M059J (cell line): ENCODE measurements at places on chromosomes 3 and 15.

DNA sequence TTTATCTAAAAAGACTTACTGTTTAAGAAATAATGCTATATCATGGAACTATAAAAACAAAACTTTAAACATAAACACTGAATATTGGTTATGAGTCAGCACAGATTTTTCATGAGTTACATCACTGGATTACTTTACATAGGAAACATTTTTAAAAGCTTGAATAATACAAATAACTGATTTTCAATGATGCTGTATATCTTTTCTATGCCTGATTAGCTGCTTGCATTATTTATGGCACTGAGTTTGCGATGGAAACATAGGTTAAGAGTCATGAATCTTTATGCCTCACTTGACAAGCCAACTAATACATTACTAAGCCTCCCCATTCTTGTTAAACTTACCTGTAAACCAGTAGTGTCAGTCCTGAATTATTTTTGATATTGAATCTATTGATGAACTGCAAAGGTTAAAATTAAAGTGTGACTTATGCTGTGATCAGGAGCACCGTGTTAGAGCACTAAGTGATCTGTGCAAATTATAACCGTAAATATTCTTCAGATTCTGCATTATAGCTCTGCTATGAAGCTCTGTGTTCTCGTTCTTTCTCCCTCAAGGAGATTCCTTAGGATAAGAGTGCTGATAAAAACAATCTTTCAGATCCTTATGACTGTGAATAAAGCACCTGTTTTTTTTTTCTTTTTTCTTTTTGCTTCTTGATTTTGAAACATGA is 437.3 kb upstream of the BCHE start:
- peak; percentile 15 for DNase-seq

GRCh38 chr3:14369675-14370669 is 32.4 kb upstream of the SLC6A6 start:
- peak; percentile 36 for DNase-seq

GRCh38 chr3:136544532-136544931 is 207.6 kb downstream of the STAG1 start:
- peak; percentile 22 for DNase-seq

DNA sequence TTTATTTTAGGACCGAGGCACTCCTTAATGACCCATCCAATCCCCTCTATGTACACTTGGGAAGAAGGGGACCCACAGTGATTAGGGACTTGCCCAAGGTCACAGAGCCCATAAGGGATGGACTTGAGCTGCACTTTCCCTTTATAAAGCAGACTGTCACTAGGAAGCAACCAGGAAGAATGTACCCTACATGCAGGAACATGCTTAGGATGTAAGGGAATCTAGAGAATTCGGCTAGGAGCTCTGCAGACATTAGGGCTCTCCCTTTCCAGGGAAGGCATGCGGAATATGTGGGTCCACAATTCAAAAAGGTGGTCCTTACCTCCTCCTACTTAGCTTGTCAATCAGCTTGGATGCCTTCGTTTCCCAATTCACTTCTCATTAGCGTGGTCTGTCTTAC is 78.7 kb downstream of the TMEM266 start:
- DNase-seq: no peak

GRCh38 chr3:43162230-43163084 is 56.6 kb upstream of the POMGNT2 start:
- DNase-seq: peak; percentile 61

DNA sequence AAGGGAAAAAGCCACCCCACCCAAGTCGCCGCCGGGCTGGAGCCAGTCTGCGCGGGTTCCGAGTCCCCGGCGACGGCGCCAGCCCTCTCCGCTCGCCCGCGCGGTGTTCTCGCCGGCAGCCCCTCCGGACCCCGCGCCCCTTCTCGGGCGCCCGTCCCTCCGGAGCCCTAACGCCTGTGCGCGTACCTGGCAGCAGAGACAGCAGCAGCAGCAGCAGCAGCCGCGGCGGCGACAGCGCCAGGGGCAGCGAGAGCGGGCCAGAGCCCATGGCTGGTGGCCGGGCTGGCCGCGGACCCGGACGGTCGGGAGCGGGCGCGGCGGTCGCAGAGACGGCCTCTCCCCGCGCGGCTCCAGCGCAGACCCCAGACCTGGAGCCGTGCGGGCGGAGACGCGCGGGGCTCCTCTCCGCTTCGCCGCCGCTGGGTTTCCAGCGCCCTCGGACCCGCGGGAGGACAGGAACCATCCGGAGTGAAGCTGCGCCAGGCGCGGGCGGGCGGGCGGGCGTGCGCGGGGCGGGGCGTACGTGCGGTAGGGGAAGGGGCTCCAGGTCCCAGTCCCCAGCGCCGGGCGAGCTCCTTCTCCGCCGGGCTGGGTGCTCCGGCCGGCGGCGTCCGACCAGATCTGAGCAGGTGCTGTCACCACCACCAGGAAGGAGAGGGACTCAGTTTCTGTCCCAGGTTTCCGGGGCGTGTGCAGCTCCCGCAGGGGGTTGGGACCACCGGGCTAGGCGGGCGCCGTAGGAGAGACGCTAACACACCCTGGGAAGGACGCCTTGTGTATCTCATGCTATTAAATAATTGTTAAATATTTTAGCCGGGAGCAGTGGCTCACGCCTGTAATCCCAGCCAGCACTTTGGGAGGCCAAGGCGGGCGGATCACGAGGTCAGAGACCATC is at the start of gene CHRNA3:
CHRNA3 (minus strand) TSS at position 470 of the 895 bp plus-strand sequence; CDS start at position 268, 202 bp downstream.
- DNase-seq: no peak

DNA sequence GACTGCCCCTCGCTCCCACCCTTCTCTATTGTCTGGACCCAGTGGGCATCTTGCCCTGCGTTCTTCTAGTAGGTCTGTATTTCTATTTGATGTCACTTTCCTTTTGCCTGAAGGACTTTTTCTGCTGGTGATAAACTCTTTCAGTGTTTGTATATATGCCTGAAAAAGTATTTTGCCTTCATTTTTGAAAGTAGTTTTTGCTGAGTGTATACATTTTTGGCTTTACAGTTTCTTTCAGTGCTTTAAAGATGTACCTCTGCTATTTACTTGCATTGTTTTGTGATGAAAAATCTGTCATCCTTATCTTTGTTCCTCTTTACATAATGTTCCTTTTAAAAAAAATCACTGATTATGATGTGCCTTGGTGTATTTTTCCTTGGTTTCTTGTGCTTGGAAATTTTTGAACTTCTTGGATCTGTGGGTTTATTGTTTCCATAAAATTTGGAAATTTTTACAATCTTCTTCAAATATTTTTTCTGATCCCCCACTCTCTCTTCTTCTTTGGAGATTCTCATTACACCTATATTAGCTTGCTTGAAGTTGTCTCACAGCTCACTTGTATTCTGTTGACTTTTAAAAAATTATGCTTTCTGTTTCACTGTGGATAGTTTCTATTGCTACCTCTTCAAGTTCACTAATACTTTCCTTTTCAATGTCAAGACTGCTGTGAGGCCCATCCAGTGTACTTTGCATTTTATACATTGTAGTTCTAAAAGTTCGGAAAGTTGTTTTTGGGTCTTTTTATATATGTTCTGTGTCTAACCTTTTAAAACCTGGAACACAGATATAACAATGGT is 67.8 kb downstream of the RGMA start:
- no peak for DNase-seq

DNA sequence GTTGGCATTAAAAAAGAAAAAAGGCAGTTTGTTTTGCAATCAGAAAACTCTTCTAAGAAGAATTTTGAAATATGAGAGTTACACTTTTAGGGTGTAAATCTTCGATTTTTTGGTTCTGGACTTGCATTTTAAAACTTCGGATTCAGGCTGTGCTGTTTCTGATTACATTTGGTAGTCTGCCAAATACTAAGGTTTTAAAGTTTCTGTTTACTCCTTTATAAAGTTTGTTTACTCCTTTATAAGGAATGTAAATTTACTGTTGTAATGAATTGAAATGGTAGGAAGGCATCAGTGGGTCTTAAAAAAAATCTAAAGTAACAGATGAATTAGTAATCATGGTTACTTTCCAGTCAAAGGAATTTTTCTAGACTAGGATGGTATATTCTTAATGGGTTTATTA is 14.1 kb downstream of the FXR1 start:
- peak; percentile 17 for DNase-seq

DNA sequence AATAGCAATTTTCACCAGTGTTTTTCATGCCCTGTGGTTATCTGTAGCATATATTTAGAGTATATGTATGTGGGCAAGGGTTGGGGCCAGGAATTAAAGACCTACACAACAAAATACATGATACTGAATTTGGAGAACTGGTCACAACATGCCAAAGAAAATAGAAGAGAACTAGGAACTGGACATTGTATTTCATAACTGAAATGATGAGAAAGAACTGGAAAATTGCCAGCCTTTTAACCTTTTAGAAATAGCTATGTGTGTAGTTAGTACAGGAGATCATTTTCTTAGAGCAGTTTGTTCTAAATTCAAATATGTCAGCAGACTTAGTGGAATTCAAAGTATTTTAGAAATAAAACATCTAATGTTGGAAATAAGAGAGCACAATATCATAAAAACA is 227.1 kb upstream of the CGNL1 start:
- DNase-seq: no peak

- DNase-seq: peak; percentile 49
Observed at GRCh38 chr15:74036271-74037170, 42.0 kb downstream of the PML start.

- no peak for DNase-seq
Observed at GRCh38 chr3:129132097-129132866, 10.7 kb upstream of the RAB43 start.

DNA sequence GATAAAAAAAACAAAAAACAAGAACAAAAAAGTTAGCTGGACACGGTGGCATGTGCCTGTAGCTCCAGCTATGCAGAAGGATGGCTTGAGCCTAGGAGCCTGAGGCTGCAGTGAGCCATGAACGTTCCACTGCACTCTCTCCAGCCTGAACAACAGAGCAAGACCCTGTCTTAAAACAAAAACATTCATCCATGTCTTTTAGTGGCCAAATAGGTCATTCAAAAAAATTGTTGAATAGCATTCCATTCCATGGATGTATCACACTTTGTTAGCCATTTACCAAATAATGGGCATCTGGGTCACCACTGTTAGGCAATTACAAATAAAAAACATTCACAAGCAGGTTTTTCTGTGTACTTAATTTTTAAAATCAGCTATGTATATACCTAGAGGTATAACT is 139.7 kb downstream of the STAG1 start:
- no peak for DNase-seq

- DNase-seq: no peak
Observed at GRCh38 chr3:170205302-170205701, 16.9 kb upstream of the PRKCI start.

DNA sequence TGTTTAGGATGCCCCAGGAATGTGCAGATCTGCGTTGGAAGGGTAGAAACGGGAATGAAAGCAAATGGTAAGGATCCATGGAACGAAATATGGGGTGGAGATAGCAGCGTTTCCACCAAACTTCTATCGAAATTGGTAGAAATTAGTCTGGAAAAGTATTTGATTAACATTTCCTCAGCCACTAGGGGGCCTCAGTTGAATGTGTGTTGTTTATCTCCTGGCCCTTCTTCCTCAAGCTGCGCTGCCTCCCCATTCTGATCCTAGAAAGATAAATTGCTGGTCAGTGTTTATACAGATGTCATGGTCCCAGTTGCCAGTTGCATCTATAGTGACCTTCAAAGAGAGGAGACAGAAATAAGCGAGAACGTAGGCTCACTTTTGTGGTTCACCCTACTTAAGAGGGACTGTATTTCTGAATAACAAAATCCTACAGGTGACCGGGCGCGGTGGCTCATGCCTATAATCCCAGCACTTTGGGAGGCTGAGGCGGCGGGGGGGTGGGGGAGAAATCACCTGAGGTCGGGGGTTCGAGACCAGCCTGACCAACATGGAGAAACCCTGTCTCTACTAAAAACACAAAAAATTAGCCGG is 457.1 kb downstream of the SQOR start:
- peak; percentile 53 for DNase-seq

DNA sequence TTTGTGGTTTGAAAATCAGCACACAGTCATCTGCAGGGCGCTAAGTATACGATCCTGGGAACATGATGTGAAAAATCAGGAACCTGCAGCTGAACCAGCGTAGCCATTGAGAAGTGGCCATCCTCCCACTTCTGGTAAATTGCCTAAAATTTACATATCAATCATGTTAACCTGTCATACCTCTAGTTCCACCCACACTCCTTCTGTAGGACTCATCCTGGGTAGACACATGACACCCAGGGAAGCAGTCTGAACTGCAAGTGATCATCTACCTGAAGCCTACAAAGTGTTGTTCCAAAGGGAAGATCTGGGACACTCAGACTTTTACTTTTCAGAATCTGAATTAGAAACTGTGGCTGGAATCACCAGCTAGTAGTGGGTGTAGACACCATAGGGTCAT is 5.5 kb upstream of the PSMD6 start:
- DNase-seq: no peak

GRCh38 chr3:37395286-37395685 is 220.9 kb upstream of the LRRFIP2 start:
- no peak for DNase-seq

GRCh38 chr3:145698250-145698649 is 462.7 kb downstream of the PLOD2 start:
- no peak for DNase-seq

GRCh38 chr3:120348065-120348990 is 826 bp downstream of the LRRC58 start:
- peak; percentile 26 for DNase-seq

DNA sequence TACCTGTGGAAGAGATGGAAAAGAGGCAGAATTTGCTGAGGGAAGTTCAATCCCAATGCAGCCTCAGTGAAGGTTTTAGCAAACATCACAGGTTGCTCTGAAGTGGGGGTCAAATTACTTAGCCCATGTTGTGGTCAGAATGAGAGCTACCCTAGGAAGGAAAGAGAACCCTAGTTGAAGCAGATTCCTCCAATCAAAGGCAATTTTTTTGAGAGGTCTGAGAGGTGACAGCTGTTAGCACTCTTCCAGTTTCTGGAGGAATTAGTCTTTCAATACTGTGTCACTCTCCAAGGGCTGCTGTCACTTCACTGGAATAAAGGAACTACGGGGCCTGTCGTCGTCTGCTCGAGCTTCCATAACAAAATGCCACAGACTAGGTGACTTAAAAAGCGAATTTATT is 584.2 kb upstream of the DPPA4 start:
- DNase-seq: no peak

DNA sequence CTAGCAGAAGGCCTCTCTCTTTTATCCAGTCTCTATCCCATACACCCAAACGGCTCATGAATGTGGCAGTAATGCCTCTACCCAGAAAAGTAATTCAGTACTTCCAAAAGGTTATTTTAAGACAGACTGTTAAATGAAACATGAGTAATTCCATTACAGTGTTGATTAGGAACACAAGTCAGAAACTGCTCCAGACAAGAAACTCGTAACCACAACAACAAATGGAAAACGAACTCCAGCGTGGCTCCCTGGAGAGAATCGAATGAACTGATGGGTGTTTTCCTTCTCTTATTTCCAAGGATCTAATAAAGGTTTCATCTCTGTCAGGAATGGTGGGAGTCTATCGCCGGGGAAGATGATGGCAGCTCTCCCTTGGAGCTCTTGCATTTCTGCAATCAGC is 228.4 kb downstream of the MAGI1 start:
- no peak for DNase-seq
